ENCODE measurements at places on chromosomes 1 and 21.
A peak's percentile ranks its signal among the peaks of the same experiment; 100 is the strongest.

DNA sequence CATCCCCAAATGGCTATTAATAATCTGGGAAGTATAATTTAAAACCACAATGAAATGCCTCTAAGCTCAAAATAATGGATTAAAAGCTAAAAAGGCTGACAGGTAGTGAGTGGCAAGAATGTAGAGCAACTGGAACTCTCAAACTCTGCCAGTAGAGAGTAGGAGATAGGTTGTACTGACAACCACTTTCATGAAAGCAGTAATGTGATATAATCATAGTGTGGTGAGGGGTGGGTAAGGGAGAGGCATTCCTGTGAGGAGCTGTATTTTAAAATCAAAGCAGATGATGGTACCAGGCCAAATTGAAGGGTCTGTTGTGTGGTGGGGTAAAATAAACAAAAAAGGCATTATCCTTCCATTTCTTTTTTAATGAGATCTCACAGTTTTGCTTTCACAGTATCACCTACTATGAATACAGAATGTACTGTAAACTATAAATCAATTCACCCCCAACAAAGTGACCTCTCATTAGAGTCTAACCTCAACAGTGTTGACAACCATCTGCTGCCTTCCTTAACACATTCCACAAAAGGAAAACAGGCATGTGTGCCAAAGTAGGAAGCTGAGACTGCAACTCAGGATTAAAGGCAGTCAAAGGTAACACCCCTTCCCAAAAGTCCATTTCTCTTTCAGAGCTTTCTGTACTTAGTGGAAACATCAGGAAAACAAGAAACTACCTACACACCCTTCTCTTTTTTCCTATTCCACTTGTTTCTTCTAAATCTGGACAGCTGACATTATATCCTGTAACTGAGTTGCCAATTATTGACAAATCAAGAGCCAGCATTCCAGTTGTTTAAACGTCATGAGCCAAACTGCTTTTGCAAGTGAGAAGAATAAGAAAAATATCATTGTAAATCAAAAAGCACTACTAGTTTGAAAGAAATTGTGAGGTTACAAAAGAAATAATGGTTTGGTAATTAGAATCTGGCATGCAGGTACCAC is 130.8 kb downstream of the FAF1 start:
- DNase-seq = no peak

DNA sequence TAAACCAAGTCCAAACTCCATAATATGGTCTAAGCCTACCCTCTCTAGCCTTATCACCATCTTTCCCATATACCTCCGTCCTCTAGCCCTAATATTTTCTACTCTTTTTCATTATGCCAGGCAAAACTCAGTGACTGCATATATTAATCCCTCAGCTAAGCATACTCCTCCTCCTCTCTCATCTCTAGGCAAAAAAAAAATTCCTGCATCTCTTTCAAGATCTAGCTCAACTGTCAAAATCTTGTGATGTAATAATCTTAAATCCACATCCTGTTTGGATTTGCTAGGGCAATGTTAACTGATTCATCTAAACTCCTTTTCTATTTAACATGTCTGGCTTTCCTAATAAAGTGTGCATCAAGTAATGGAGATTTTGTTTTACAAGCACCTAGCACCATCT is 20.4 kb downstream of the PRPF38A start:
- DNase-seq = no peak

DNA sequence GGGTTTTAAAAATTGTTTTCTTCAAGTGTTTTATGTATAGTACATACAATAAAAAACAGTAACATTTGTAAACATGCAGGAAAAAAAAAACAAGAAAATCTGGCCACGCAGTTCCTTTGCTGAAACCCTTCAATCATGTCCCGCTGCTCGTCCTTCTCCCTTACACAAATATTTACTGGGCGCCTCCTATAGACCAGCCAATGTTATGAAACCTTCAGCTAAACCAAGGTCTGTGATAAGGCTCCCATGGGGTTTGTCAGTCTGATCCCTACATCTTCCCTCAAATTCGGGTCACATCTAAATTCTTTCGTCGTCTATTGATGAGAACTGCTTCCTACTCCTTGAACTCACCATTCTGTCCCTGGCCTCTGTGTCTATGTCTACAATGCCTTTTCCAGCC is 583.9 kb downstream of the SMYD3 start:
- DNase-seq = no peak

- DNase-seq = no peak
Observed at GRCh38 chr1:226593541-226593940, 45.0 kb downstream of the STUM start.

DNA sequence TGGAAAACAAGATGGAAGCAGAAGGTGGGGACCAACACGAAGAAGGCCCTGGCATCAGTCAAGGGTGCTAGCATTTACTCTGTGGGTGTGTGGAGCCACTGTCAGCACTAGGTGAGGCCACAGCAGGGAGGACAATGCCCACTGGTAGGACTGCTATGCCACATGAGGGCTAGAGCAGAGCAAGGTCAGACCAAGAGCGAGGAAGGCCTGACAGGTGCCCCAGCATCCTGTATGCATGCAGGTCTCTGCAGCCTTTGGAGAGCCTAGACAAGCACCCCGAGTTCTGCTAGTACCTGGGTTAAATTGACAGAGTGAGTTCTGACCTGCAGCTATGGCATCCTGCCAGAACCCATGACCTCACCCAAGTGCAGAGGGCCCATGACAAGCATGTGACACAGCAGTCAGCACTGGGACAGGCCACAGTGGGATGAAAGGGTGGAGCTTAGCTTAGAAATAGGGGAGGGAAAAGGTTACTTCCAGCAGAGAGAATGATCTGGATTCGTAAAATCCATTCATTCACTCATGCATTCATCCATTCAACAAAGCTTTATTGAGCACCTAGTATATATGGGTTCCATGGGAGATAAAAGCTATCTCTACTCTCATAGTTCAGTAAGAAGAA is 9.0 kb upstream of the CSF1 start:
- DNase-seq = no peak

GRCh38 chr1:194466706-194467105 is 1280.3 kb upstream of the B3GALT2 start:
- DNase-seq = no peak

GRCh38 chr1:161214369-161214768 is 726 bp upstream of the FCER1G start:
- DNase-seq = no peak

DNA sequence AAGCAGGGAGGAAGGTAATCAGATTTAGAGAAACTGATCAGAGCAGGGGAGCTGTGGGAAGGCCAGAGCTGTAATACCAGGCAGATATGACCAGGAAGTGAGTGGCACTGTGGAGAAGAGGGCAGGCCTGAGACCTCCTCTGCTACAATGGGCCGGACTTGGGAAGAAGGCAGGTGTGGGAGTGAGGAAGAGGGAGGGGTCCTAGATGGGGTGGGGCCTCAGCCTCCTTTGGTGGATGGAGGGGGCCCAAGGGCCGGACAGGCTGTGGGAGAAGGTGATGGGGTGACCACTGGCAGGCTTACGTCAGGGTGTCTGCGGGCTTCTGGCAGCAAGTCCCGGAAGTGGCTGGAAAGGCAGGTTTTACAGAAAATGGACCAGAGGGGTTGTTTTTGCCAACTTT is 5.0 kb upstream of the HPCA start:
- DNase-seq = no peak

GRCh38 chr1:195939844-195940243 is 668.4 kb downstream of the KCNT2 start:
- DNase-seq = no peak

DNA sequence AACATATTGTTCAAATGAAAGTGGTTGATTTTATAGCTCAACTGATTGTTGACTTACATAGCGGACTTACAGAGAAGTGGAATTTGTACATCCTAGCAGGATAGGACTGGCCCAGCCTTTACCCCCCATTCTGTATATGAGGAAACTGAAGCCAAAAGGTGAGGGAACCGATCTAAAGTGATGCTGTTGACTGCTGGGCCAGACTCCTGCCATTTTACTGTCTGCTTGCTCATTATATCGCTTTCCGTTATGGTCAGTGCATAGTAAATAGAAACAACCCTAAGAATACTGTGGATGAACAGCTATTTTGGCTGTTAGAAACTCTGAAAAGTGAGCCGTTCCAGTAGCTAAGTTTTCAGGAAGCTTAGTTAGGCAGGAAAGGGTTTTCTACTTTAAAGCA is 31.9 kb downstream of the PRDM2 start:
- no peak for DNase-seq

- DNase-seq = no peak
Observed at GRCh38 chr1:100302739-100303138, 36.7 kb downstream of the RTCA start.

- peak; percentile 47 for DNase-seq
Observed at GRCh38 chr1:17438318-17439249, 893 bp downstream of the RCC2 start.

- no peak for DNase-seq
Observed at GRCh38 chr21:33035147-33035546, 9.4 kb downstream of the OLIG2 start.

- DNase-seq = no peak
Observed at GRCh38 chr1:248862695-248862997, 3.8 kb upstream of the ZNF692 start.

DNA sequence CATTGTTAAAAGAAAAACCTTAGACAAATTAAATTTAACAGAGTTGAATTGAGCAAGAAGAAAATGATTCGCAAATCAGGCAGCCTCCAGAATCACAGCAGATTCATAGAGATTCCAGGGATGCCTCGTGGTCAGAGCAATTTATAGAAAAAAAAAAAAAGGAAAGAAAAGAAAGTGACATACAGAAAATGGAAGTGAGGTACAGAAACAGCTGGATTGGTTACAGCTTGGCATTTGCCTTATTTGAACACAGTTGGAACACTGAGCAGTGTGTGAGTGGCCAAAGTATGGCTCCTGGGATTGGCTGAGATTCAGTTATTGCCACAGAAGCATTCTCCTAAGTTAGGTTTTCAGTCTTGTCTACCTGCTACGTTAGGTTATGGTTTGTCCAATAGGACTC is 9.1 kb upstream of the C21orf91 start:
- no peak for DNase-seq

- no peak for DNase-seq
Observed at GRCh38 chr1:178652506-178653490, 72.2 kb upstream of the RALGPS2 start.

DNA sequence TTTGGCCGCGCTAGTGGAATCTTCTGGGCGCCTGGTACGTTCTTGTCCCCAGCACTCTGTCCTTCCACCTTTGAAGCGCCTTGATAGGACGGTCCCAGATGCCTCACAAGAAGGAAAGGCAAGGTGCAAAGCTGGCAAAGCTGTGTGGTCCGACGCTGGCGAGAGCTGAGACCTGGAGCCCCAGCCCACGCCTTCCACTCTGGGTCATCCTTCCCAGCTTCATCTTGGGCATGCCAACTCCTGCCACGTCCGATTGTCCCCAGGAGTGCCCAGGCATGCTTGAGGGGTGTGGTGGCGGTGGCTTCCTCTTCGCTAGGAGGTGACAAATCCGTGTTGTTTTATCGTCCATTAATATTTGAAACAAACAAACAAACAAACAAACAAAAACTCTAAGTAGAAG is 123.9 kb upstream of the DPYD start:
- DNase-seq = no peak

- no peak for DNase-seq
Observed at GRCh38 chr21:34956416-34957316, 92.4 kb downstream of the RUNX1 start.

DNA sequence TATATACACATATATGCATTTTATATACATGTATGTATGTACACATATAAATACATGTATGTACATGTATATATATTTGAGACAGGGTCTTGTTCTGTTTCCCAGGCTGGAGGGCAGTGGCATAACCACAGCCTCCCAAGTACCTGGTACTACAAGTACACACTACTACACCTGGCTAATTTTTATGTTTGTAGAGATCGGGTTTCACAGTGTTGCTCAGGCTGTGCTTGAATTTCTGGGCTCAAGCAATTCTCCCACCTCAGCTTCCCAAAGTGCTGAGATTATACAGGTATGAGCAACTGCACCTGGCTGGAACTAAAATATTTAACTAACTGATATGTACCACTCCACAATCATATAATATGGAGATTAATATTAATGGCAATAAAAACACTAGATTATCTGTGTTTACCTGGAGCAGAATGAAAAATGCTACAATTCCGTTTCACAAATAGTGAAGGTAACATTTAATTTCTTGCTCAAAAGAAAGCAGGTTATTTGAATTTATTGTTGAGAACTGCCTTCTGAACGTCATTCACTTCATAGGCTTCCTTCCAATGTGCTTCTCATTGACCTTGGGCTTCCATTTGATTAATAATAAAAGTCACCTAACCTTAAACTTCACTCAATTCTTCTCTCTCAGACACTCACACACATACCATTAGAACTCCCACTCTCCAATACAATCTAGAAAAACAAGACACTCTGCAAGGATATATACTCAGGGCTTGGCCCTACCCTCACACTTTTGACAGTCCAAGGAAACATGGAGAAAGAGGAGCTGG is 57.0 kb downstream of the PTGER3 start:
- no peak for DNase-seq

- DNase-seq = no peak
Observed at GRCh38 chr21:26572702-26573381, at the start of gene CYYR1. CYYR1 (minus strand) TSS chr21:26573286; CDS start chr21:26572940, 346 bp downstream.

GRCh38 chr21:26563856-26564503 is 9.1 kb downstream of the CYYR1 start:
- no peak for DNase-seq

GRCh38 chr21:39860600-39860999 is 6.6 kb upstream of the PCP4 start:
- DNase-seq = no peak

GRCh38 chr1:196890668-196891067 is 2.8 kb downstream of the CFHR4 start:
- no peak for DNase-seq
